ENCODE measurements at places on chromosomes 5 and 9.

- DNase-seq, result no peak
Measured at GRCh38 chr9:90002397-90003271, 397.8 kb downstream of the GADD45G start.

DNA sequence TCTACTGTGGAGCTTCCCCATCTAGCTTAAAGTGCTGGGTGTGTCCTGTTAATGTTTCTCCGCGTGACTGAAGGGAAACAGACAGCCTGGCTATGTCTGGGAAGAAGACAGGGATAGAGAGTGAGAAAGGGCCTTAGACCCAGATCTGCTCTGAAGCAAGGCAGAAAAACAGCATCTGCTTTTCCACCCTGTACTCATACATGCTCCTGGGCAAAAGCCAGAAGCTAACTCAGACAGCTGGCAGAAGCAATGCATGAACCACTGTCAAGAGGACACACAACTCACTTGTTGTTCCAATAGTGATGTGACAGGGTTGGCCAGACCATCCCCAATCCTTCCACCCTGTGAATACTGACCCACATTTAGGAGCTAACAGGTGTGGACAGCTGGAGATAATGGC is 63.3 kb downstream of the DPYSL3 start:
- no peak for DNase-seq

- DNase-seq, result no peak
Measured at GRCh38 chr5:169404223-169404622, 103.3 kb upstream of the SLIT3 start.

DNA sequence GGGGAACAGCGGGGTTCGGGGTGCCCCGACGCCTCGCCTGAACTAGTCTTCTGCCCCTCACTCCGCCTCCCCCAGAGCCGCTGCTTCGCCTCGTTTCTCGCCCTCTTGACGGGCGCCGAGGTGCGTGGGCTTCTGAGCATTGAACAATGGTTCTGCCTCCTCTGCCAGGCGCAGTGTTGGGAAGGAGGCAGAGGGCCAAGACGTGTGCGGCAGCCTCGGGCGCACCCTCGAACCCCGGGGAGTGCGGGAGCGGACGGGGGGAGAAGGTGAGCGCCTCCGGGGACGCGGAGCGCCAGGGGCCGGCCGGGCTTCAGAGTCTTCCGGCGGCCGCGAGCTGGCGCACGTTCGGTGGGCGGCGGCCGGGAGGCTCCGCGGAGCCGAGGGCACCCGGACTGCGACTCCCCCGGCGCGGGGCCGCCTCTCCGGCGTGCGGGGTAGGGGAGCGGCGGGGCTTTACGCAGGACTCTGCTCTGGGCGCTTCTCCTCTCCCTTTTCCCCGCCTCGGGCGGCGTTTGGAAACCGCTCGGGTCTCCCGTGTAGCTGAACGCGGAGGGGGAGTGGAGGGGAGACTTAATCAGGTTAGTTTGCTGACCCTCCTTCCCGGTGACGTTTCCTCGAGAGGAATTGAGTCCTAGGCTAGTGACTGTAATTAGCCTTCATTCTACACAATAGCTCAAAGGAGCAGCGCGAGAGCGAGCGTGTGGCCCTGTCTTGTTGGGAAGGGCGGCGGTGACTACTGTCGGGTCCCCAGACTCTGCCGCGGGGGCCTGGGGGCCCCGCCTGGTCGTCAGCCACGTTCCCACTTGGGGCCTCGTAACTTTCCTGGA is 1.1 kb downstream of the VLDLR start:
- DNase-seq, result no peak

DNA sequence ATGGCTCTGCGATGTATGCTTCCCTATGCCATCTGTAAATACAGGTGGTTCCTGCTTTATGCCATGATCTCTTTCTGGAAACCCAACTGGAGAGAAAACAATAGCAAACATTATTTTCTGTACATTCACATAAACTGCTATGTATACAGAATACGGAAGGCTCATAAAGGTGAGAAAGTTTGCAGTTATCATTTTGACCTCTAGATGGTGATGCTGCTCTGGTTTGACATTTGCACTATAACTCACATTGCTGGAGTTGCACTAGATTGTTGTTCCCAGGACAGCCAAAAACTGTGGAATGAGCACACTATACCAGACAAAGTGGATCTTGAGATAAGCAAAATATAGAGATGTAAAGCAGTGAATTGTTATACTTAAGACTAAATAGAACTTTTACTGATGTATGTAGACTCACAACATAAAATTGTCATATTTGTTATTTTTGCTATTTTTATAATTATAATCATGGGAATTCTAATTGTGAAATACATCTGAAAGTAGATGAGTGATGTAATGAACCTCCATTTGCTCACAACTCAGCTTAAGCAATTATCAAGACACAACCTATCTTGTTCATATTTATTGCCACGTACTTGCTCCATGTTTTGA is 246.5 kb downstream of the PTPRD start:
- DNase-seq, result no peak

DNA sequence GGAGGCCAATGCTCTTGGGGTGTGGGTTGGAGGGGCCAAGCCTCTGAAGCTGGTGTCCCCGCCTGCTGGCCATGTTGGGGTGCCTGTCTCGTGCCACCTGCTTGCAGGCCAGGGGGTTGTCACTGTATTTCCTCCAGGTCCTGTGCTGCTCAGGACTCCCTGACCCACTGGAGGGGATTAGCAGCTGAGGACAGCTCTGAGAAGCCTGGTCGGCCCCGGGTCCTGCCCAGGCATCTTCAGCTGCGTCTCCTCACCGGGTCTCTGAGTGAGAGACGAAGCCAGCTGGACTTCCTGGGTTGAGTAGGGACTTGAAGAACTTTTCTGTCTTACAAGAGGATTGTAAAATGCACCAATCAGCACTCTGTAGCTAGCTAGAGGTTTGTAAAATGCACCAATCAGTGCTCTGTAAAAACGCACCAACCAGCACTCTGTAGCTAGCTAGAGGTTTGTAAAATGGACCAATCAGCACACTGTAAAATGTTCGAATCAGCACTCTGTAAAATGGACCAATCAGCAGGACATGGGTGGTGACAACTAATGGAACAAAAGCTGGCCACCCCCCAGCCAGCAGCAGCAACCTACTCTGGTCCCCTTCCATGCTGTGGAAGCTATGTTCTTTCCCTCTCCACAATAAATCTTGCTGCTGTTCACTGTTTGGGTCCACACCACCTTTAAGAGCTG is 20.6 kb upstream of the SLC9A3 start:
- no peak for DNase-seq

GRCh38 chr9:25353783-25354182 is 324.5 kb downstream of the TUSC1 start:
- no peak for DNase-seq

- DNase-seq, result no peak
Measured at GRCh38 chr5:54178207-54178606, 132.2 kb downstream of the ARL15 start.

DNA sequence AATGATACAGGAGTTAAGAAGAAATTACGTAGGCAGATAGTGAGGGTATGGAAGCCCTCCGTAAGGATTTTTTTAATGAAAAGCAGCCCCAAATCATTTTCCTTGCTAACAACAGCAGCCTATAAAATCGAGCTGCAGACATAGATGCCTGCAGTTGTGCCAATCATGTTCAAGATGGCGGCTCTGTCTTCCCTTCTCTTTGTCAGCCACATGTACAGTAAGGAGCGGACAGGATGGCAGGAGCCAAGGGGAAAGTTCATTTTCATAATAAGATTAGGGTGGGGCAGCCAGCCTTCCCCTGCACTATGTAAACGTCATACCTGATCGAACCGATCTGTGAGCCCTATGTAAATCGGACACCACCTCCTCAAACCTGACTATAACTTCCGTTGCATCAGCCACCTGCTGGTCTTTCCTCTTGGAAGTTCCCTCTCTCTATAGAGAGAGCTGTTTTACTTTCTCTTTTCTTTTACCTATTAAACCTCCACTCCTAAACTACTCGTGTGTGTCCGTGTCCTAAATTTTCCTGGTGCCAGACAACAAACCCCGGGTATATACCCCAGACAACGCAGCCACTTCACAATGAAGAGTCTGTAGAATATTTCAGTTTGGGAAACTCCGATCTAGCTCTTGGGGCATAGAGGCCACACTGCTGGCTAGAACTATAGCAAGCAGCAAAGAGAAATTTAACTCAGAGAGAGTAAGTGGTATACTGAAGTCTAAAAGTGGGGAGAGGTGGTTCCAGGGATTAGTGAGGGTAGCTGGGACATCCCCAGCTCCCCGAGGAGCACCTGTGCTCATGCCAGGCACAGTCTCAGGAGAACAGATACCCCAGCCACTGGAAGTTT is 20.8 kb upstream of the SLC24A2 start:
- DNase-seq, result no peak

DNA sequence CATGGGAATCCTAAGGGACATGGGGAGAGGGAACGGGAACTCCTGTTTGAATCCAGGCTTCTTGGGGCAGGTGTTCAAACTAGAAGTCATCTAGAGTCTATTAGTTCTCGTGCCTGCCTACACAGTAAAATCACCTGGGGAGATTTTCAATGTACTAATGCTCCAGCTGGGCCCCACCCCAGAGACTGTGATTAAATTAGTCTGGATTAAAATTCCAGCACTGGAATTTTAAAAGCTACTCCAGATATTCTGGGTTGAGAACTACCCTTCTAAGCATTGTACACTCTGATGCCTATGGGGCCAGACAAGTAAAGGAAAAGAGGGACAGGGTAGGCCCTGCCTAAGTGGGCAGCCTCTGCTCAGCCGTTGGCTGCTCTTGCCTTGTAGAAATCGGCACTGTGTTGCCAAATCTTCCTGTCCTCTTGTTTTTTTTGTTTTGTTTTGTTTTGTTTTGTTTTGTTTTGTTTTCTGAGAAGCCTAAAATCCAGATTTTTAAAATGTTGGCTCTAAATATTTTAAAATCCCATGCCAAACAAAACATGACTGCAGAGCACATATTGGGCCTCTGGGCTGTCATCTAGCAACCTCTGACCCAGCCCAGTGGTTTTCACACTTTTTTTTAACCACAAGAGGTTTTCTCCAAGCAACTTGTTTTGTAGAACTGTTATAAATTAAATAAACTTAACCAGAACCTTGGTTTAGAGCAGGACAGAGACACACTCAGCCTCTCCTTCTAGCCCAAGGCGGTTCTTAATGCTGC is 29.0 kb downstream of the ADRB2 start:
- peak; percentile 9 for DNase-seq

- no peak for DNase-seq
Measured at GRCh38 chr5:79689541-79690466, at the start of gene CMYA5. Gene CMYA5, plus strand, starts transcription at chr5:79689836. Its CDS starts 72 bp downstream, at chr5:79689908.

DNA sequence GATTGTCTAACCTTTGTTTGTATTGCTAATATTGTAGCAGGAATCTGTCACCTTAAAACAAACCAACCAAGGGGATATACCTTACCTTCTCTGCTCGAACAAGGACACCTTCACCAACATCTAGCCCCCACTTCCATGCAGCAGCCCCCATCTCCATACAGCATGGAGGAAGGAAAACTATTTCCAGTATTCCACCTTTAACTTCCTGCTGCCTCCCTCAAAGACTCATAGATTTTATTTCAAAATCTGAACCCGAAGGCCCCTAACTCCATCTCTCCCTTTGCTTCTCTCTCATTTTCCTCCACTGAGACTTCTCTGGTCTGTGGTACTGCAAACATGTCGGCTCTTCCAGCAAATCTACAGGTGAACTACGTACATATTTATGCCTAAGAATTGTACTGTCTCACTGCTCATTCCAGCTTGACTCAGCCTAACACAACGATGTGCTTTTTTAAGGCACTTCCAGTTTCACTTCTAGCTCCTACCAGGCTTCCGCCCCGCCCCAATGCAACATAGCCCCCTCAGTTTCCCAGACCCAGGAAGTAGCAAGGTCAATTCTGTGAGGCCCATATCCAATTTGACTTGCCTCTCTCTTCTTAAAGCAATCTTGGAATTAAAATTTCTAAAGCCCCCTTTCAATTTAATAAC is 70.7 kb upstream of the RNF38 start:
- peak; percentile 48 for DNase-seq

GRCh38 chr9:8800196-8800595 is 1000.6 kb upstream of the DMAC1 start:
- no peak for DNase-seq

DNA sequence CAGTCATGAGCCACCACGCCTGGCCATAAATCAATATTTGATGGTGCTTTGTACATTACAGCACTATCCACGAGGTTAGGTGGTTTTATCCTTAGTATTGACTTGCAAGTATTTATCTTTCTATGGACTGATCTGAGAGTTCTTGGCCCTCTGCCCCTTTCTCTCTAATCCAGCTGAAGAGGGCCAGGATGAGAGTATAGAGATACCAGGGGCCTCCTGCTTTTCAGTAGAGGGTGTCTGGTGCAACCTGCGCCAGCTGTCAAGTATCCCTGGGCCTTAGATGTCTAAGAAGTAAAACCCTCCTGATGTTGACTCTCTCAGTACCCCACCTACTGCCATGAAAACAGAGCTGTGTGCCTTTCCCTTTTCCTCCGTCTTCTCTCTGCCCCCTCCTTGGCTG is 153.4 kb downstream of the SLIT3 start:
- no peak for DNase-seq

DNA sequence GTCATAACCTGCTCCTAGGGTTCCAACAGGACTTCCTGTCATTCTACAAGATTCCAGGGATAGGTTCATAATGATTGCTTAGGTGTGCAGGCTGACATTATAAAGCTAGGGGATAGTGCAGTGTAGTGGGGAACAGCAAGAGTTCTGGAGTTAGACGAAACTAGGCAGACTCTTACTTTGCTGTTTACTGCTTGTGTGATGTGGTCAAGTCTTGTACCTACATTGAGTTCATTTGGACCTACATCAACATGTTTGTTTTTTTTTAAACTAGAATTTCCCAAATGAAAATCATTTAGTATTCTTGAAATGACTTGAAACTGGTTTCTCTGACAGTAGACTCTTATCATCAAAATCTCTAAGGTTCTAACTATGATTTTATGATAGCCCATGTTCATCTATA is 21.2 kb upstream of the CCNH start:
- no peak for DNase-seq

- no peak for DNase-seq
Measured at GRCh38 chr9:107348836-107349235, 65.8 kb downstream of the RAD23B start.

- DNase-seq, result no peak
Measured at GRCh38 chr9:91943478-91944470, 6.3 kb downstream of the ROR2 start.

DNA sequence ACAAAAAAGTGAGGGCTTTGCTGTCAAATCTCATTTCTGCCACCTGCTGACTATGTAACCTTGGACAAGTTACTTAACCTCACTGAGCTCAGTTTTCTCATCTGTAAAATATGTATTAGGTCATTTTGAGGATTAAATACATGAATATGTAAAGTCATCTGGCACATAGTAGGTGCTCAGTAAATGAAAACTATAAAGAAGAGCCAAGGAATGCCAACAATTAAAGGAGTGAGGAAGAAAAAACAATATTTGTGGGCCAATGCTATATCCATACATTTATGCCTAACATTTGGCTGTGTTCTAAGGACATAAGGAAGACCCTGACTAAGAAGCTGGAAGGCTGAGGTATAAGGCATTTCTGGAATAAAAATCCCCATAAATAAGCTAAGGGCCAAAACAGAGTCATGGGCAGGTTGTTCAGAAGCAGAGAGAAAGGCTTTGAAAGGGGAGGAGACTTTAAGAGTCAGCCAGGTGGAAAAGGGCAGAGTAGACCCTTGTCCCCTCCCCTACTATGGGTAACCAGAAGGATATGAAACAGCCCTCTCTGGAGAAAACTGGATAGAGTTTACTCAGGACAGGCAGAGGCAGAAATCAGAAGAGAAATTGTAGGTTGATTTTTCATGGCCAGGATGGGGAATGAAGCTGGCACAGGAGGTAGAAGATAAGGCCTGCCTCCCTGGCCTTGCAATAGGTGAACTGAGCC is 47.6 kb upstream of the SIL1 start:
- DNase-seq, result no peak

Data from stimulated activated CD8-positive, alpha-beta memory T cell treated with anti-CD3 and anti-CD28 coated beads, Interleukin-12 subunit alpha, Interleukin-12 subunit beta, amount 100 ng/mL, for 1 hour (primary cell).